ENCODE measurements at places on chromosomes 7 and 10. TPM values are rescaled to one million over a fixed set of nuclear protein-coding genes. Genes with fewer than 3 reads are reported as not detected.

- DNase-seq, result no peak
These were observed 62.9 kb downstream of the ELMO1 start for GRCh38 chr7:37385787-37386186.

- DNase-seq, result no peak
These were observed 40.0 kb downstream of the GSDME start for GRCh38 chr7:24717247-24717622.

DNA sequence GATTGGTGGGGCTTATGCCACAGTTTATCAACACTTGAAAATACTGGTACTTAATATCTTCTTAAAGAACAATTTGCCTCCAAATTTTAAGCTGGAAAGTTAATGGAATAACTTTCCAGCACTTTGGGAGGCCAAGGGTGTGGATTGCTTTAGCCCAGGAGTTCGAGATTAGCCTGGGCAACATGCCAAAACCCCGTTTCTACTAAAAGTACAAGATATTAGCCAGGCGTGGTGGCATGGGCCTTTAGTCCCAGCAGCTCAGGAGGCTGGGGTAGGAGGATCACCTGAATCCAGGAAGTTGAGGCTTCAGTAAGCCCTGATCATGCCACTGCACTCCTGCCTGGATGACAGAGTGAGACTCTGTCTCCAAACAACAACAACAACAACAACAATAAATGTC is 56.0 kb downstream of the PRF1 start:
- no peak for DNase-seq

DNA sequence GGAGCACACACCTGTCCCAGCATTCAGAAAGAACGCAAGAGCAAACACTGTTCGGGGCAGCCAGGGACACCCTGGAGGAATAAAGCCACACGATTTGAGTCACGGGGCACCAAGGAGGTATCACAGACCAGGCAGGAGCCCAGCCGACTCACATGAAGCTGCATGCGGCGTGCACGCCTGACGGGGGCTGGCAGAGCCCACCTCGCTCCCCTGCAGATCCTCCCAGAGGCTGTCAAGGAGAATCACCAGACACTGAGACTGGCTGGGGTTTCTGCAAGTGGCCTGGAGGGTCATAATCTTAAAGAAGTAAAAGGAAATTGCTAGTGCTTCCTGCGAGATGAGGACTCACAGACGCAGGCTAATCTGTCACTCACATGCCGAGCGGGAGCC is 61.6 kb downstream of the TCERG1L start:
- DNase-seq, result no peak

Gene PLCE1
- total RNA-seq, result 0.10 TPM

Gene AKR1B15
- 2.6 TPM for total RNA-seq

Gene OTUD1
- total RNA-seq, result 3.4 TPM

Gene AHR
- total RNA-seq, result 113 TPM
